Activated CD4-positive, alpha-beta T cell treated with anti-CD3 and anti-CD28 coated beads for 1 hour (primary cell): ENCODE measurements at places on chromosomes 5 and 9.

DNA sequence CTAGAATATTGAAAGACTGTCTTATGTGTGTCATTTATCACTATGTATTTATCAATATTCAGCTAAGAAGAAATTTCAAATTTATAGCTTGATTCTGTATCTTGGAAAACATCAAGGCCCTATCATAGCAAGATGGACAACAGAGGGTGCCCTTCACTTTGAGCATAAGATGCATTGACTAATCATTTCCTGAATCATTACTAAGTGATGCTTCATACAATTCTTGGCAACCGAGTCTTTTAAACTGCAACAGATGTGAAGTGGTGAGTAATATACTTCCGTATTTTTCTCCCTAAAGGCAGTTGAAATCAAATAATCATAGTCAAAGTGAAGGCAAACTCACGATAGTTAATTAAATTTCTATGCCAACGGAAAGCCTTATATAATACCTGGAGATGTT, 318.6 kb upstream of the RGMB start:
- no peak for DNase-seq

DNA sequence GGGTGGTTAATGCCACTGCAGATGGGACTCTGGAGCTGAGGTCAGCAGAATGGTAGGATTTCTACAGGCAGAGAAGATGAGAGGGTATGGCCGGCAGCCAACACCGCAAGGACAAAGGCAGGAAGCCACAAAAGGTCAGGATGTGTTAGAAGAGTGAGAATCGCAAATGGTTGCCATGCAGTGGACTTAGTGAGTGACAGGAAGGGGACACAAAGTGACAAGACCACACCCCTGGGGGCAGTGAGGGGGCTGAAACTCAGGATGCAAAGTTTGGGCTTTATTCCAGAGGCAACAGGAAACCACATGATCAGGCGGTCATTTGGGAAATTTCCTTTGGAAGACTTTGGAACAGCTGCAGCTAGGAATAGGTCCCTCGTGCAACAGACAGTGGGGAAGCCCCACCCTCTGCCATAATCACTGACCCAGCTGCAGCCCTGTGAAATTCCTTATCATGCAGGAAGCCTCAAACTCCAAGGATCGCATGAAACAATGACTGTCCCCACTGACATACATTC, 14.2 kb upstream of the CCDC180 start:
- DNase-seq: no peak

GRCh38 chr5:17794815-17795214, 160.6 kb downstream of the TAF11L14 start:
- DNase-seq: no peak

DNA sequence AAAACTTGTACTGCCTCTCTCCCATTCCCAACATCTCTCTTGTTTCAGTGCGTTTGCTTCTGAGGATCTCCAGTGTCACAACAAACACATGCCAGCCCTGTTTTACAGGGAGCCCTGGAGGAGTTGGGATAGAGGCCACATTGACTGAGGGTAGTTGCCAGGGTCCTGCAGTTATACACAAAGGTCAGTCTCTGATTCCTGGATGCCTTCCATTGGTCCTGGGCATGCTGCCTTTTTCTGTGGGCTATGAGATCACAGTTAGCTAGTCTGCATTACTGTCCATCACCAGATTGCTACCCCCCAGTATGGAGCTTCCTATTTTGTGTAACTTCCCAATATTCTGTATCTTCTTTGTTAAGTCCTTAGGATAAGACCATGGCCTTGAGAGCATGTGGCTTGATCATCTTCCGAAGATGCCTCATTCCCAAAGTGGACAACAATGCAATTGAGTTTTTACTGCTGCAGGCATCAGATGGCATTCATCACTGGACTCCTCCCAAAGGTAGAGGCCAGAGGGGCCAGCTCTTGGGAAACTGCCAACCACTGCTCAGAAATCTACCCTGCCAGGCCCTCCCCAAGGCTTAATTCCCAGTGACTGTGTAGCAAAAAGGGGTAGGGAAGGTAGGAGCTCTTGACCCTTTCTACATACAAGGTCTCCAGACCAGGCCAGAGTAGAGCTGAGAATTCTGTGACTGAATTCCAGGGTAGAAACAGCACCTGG, 9.5 kb downstream of the NUDT2 start:
- no peak for DNase-seq

GRCh38 chr5:33888587-33888986, 3.2 kb downstream of the ADAMTS12 start:
- DNase-seq: no peak

DNA sequence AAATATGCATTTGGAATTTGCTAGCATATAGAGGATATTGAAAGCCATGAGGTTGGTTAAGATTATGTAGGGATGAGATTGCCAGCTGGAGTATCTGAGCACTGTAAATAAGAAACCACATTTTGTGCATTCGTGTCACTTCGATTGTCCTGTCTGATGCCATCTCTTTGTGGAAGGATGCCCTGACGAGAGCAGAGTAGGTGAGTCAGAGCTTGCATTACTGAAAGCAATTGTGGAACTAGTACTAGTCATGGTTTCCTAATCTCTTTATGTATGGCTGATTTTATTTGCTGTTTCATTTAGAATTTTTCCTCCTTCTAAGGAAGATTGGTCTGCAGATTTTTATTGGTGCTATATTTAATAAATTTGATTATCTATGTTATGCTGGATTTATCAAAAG, 14.5 kb upstream of the TAS2R1 start:
- DNase-seq: no peak

- DNase-seq: no peak
Observed at GRCh38 chr5:3226196-3226920, 369.3 kb upstream of the IRX1 start.

DNA sequence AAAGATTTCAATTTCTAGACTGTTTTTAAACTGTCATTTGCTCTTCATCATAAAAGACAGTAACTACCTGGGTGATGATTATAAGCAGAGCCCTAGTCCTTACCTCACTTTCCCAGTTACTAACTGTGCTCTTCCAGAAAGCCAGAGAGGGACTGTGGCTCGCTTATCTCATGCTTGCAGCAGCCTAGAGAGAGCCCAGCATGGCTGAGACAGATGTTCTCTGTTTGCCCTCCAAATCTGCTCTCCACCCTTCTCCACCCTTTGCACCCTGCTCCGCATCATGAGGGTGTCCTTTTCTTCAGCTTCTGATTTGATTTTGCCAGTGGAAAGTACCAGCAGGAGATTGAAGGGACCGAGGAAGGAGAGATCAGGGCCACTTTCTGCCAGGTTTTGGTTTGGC, 61.2 kb upstream of the SELENOP start:
- no peak for DNase-seq

DNA sequence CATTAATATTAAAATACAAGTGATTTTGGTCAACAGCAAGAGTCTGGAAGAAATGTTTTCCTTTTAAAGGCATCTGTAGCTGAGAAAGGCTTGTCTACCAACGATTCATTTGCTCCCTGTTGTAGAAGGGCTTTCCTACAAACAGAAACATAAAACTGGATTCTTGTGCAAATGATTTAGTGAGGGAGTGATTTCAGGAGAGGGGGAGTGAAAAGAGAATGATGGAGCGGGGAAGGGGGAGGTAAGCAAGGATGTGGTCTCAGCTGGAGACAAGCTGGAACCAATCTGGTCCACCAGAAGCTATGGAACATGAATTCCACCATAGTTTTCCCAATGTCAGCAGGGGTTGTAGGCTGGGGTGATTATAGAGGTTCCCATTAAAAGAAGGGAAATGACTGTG, 196.3 kb downstream of the FBXO4 start:
- no peak for DNase-seq

DNA sequence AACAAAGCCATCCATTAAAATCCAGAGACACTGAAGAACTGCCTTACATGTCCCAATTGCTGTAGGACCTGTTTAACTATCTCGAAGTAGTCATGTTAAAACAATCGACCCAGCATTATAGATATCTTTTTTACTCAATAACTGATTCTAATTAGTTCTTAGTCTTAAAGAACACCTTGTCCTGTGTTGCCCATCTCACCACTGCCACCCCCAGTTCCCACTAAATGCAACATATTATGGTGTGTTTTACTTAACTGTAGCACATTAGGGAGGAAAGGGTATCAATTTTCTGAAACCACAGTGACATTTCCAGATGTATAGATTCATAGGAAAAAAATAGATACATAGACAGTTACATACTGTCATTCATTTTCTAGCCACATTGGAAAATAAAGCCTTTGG, 221.2 kb downstream of the MEF2C start:
- no peak for DNase-seq

GRCh38 chr9:95249986-95250385, 67.5 kb downstream of the FANCC start:
- no peak for DNase-seq

DNA sequence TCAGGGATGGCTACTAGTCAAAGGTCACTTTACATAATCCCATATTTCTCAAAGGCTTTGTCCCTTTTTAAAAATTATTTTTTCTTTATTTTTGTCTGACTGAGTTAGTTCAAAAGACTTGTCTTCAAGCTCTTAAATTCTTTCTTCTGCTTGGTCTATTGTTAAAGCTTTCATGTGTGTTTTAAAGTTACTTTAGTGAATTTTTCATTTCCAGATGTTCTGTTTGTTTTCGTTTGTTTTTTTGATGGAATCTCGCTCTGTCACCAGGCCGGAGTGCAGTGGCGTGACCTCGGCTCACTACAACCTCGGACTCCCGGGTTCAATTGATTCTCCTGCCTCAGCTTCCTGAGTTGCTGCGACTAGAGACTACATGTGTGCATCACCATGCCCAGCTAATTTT, 55.0 kb upstream of the SNCAIP start:
- DNase-seq: no peak

DNA sequence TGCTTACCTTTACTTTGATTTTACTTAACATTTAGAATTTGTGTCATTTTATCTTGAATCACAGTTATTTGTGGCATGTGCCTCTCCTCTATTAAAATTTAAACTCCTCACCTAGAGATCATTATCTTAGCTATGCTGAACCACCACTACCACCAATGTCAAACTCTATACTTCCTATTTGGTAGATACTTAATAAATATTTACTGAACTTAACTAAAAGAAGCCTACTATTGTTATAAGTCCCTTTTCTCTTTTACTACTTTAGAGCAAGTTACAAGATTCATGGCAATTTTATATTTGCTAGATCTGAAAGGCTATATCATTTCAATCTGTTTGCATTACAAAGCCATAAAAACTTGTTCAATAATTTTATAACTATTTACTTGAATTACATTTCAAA, 273.3 kb upstream of the CCNH start:
- DNase-seq: no peak

- DNase-seq: no peak
Observed at GRCh38 chr9:101140764-101141163, 112.2 kb downstream of the PLPPR1 start.

DNA sequence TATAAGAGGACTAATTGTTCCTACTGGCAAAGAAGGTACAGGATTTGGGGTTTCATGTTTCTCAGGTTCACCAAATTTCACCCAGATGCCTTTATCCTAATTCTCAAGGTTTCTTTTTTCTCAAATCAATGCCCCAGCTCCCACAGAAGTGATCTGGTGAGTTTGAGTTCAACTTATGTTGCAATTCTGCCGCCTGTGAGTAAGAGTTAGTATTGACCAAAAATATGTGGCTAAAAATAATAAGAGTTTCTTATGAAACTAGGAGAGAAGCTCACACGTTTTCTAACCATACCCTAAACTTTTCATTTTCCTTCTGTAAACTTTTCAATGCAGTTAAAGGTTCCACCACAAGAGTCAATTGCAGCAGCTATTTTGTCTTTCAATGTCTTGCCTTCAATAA, 15.1 kb downstream of the SLCO6A1 start:
- no peak for DNase-seq

- no peak for DNase-seq
Observed at GRCh38 chr9:81266086-81266485, 423.3 kb downstream of the TLE1 start.

GRCh38 chr5:130068988-130069387, 164.7 kb downstream of the CHSY3 start:
- DNase-seq: no peak

DNA sequence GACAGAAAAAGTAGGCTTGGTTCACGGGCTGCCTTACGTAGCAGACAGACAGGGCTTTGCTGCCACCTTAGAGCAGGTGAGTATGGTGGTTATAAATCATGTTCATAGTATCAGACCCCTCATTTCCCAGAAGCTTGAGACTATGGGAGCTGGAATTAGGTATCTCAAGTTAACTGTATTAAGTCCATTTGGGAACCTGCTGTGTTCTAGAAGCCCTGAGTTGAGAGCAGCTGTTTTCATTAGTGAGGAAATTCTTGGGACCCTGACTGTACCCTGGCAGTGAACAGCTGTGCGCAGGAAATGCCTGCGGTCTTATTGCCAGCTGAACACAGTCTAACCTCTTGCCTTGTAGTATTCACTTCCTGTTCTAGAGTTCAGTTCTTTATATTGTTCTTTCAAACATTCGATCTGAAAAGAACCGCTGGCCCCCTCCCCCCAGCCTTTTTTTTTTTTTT, 29.8 kb downstream of the UGCG start:
- peak; percentile 33 for DNase-seq

DNA sequence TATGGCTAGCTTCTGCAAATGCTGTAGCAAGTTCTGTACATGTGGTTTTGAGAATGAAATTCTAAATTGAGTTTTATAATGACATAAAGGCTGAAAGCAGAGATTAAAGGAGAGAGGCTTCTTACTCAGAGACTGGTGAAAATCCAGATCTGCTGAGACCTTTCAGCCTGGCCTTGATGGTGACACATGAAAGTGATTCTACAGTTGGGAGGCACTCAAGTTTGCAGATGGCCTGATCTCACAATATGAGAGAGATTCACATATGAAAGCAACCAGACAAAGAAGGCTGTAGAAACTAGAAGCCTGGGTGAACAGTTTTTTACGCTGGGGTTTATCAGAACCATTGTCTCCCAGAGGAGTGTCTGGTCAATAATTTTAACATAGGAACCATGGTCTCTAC, 49.0 kb downstream of the RAB3C start:
- DNase-seq: no peak

GRCh38 chr9:94631599-94631998, 7.7 kb downstream of the FBP1 start:
- DNase-seq: no peak

DNA sequence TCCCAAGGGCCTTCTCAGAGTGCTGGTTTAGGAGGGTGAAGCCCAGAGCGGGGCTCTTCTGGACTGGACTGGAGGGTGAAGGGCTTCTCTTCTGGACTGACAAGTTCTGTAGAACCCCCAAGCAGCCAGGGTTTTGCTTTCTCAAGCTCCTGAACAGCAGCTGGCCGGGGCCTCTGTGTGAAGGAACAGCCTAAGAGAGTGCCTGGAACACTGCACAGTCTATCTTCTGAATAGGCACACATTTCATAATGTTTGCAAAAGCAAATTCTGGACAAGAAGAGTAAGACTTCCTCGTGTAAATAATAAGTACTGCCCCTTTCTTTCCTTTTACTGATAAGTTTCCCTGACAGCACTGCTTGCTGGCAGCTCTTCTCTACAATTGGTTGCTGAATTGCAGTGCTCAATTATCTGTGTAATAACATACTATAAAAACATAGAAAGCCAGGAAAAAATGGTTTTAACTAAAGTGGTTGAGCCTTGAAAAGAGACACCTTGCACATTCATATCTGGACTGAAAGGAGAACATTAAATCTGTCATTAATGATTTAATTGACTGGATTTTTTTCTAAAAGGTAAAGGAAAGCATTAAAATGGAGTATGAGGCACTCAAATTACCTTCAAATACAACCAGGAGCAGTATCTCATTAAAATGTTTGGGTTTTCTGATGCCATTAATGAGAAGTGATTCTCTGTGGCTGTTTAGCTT, 20.5 kb downstream of the MAST4 start:
- DNase-seq: no peak
